ENCODE measurements at places on chromosomes 16 and 17.

DNA sequence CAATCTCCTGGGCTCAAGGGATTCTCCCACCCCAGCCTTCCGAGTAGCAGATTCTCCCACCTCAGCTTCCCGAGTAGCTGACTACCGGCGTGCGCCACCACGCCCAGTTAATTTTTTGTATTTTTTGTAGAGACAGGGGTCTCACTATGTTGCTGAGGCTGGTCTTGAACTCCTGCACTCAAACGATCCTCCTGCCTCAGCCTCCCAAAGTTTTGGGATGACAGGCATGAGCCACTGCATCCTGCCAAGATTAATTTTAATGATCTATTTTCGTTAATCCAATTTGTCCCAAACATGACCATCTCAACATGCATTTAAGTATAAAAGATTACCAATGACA is 1.2 kb downstream of the ZC3H7A start:
- DNase-seq = no peak

- DNase-seq = no peak
Observed at GRCh38 chr17:43216762-43217613, 5.3 kb downstream of the TMEM106A start.

- DNase-seq = no peak
Observed at GRCh38 chr17:18002171-18002570, 29.5 kb downstream of the DRC3 start.

GRCh38 chr17:80936723-80937122 is 54.9 kb upstream of the CHMP6 start:
- no peak for DNase-seq

DNA sequence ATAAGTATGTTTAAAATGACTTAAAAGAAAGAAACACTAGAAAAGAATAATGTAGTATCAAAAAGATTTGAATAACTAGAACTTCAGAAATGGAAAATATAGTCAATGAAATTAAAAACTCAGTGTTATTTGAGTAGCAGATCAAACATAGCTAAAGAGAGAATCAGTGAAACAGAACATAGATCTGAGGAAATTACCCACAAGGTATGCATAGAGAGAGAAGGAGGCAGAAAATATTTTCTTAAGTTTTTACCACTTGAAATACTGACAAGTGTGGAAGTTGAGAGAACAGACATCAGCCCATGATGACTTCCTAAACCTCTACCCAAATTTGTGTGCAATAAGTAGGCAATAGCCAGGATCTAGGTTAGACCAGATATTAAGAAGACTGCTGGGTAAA is 52.4 kb downstream of the ARHGAP17 start:
- DNase-seq = no peak

- no peak for DNase-seq
Observed at GRCh38 chr16:12228602-12229499, 252.3 kb downstream of the SNX29 start.

DNA sequence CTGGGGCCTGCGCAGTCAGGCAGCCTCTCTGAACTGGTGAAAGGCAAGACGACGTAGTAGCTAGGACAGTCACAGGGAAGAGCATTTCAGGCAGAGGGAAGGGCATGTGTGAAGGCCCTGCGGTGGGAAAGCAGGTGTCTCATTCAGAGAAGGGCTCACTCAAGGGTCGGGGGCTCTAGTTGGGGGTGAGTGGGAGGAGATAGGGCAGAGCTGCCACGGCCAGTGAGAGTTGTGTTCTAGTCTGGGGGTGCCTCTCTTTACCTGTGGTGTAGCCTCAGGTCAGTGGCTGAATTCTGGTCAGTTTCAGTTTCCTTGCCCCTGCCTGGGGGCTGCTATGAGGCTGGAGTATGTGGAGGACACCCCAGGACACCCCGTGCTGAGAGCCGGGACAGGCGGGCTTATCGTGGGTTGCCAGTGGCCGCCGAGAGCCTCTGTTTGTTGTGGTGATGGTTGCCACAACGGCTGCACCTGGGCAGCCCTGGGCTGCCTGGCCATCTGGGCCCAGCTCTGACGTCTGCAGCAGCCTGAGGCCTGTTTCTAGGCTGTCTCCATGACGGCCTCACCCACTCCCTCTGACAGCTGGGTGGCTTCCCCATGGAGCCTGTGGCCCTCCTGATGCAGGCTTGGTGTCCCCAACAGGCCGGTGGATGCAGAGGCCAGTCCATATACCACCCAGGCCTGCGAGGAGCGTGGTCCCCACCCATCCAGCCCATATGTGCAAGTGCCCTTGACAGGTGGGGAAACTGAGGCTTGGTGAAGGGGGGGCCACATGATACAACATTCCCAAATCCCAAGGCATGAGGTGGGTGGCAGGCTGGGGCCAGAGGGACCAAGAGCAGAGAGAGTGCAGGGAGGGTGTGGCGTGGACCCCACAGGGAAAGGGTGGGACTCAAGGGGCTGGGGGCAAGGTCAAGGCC is 10.8 kb downstream of the MAP2K3 start:
- DNase-seq = no peak

DNA sequence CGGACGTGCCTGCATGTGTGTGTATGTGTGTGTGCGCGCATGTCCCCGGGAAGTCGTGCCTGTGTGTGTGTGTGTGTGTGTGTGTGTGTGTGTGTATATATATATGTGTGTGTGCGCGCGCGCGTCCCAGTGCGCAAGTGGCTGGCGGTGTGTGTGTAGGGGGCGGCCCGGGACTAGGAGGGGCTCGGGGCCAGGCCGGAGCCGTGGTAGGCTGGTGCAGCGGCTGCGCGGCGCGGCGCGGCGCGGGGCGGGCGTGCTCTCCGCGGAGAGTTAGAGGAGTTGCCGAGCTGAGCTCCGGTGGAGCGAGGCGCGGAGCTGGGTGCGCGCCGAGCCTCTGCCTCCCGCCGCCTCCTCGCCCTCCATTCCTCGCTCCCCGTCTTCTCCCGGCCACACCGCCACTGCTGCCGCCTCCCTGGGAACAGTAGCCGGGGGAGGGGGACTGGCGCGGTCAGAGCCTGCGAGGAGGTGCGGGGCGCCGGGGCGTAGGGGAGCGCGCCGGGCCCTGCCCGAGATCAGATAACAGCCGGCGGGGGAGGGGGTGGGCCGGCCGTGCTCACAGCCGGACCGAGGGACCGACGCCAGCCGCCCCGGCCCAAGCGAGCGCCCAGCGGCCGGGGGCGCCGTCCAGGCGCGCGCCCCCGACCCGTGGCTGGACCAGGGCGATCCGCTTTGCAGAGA is at the start of gene KCNJ12:
KCNJ12 (plus strand) TSS at position 277 of the 678 bp plus-strand sequence. CDS start 38,986 bp downstream, outside the sequence.
- no peak for DNase-seq

DNA sequence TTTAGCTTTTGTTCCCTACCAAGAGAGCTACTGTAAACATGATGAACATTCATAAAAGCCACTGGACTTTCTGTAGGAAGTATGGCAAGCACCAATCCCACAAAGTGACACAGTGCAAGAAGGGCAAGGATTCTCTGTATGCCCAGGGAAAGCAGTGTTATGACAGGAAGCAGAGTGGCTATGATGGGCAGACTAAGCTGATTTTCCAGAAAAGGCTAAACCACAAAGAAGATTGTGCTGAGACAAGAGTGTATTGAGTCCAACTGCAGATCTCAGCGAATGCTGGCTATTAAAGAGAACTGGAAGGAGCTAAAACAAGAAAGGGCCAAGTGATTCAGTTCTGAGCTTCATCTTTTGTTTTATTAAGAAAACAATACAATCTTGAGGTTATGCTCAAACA is 60.5 kb upstream of the EFCAB3 start:
- DNase-seq = no peak

DNA sequence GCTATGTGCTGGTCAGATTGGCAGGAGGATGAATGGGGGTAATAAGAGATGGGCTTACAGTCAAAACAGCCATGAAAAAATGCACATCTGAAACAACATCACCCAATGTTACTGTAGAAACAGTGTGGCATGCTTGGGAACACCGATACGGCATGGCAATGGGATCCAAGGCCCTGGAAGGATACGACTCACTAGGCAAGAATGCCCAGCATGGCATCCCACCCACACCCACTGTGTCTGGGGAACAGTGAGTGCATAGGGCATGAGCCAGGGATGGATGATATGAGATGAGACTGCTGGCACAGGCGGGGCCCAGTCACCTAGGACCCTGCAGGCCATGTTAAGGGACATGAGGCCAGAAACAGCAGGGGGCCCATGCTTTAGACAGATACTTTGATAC is 11.5 kb downstream of the TRIM25 start:
- no peak for DNase-seq

DNA sequence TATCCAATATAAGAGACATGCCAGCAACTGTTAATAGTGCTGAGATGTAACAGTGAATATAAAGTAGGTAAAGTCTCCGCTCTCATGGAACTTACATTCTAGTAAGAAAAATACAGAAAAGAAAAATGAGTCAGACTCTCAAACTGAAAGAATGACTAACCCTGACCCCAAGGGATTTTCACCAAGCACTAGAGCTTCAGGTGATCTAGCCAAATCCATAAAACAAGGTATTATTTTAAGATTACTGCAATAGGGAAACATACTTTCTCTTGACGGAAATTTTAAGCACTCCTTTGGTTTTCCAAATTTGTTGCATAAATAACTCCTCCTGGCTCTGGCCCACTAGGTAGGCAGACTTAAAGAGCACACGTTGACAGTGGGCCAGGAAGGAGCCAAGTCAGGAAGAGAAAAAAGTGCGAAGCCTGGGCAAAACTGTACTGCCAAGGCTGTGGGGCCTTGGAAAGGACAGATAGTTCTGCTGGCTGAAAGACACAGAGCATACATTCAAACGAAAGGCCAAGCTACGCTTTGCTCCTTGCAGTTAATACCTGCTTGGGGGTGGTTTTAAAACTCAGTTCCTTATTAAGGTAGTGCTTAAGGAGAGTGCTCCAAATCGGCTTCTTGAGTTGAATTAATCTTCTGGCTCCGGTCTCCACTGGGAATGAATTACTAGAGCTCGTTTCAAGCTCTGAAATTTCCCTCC is 1.4 kb downstream of the GOT2 start:
- DNase-seq = no peak

GRCh38 chr16:80739523-80739922 is 64.9 kb downstream of the CDYL2 start:
- DNase-seq = no peak

- DNase-seq = no peak
Observed at GRCh38 chr17:9729034-9729650, 62.2 kb downstream of the DHRS7C start.

DNA sequence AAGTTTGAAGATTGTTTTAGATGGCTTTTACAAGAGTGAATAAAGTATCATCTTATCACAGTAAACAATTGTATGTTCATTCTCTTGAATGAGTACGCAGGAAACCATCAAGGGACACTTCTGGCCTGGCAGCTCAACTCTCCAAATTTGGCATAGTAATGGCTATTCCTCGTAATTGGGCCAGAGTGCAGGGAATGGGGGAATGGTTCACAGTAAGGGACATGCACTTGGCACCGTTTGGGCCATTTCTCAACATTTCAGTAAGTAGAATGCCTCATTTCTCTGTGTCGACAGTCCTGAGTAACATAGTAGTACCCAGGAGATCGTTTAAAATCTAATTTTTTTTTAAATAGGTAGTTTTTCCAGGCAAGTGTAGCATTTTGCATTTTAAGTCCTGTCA is 309.6 kb downstream of the KCNJ2 start:
- DNase-seq = no peak

DNA sequence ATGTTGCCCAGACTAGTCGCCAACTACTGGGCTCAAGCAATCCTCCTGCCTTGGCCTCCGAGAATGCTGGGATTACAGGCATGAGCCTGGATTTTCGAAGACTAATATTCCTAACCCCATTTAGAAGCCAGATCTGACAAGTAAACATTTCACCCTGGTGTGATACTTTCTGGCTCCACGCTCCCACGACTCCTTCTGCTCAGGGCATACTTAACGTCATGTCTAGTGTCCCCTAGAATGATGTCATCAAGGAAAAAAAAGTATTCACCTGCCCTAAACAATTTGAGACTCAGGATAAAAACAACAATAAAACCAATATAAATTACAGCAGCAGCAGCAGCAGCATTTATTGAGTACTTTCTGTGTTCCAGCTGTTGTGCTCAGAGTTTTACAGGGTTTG is 13.2 kb downstream of the ITGB3 start:
- no peak for DNase-seq

- no peak for DNase-seq
Observed at GRCh38 chr17:40819528-40820125, 2.8 kb downstream of the KRT10 start.

GRCh38 chr16:80586476-80586875 is 45.7 kb downstream of the DYNLRB2 start:
- no peak for DNase-seq

GRCh38 chr17:55664287-55664686 is 58.4 kb downstream of the TMEM100 start:
- DNase-seq = peak; percentile 36

GRCh38 chr16:17647879-17648872 is 177.4 kb upstream of the XYLT1 start:
- no peak for DNase-seq

GRCh38 chr17:13775450-13775849 is 173.7 kb upstream of the HS3ST3A1 start:
- no peak for DNase-seq

DNA sequence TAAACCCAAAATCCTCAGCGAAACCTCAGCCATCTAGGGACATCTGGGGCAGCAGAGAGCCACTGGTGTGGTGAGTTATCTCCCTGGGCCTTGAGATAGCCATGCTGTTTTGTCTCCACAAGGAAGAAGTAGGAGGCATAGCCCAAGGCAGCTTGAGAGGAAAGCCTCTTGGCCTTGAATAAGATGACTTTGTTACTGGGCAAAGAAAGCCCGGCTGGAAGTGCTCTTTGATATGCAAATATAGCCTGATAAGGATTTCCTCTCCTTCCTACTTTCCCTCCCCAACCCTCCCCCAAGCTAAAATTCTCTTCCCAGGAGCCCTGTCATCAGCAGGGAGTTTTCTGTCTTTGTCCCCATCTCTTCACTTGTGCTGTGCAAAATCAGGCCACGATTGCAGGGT is 694.4 kb downstream of the MAF start:
- DNase-seq = no peak

DNA sequence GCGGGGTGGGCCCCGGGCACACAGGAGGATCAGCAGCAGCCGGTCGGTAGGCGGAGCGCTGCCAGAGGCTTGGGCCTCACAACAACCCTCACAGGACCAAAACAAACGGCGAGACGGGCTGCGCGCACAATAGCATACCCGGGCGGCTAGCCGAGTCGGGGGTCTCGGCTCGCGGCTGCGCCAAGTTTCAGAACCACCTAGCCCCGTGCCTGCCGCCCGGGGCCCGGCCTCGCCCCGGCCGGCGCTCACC is 732 bp downstream of the ULK2 start:
- peak; percentile 51 for DNase-seq

- DNase-seq = no peak
Observed at GRCh38 chr16:54687043-54687899, 243.4 kb upstream of the IRX5 start.

GRCh38 chr16:81651758-81652718 is 127.1 kb upstream of the PLCG2 start:
- DNase-seq = no peak

DNA sequence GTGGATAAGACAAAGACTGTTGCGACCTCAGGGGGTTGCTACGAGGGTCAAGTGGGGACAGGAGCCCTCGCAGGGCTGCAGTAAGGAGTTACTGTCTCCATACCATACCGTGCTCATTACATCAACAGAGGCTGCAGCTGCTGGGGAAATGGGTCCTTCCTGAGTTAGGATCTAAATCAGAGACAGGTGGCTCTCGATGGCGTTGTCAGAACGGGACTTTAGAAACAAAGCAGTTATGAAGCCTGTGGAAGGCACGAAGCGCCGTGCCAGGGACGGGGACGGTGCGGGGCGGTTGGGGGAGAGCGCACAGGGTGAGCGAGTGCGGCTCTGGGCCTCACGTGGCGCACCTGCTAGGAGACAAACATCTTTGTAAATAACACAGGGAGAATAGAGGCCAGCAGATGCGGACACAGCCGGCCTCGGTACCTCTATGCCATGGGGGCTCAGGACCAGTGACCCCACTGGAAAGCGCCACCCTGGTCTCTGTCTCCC is 34.4 kb downstream of the ZCCHC14 start:
- DNase-seq = no peak

Data from CD4-positive, alpha-beta T cell treated with Interferon gamma for 1 hour (primary cell).